NCI-H2107 (cell line): ENCODE measurements at places on chromosomes 1 and 21.

DNA sequence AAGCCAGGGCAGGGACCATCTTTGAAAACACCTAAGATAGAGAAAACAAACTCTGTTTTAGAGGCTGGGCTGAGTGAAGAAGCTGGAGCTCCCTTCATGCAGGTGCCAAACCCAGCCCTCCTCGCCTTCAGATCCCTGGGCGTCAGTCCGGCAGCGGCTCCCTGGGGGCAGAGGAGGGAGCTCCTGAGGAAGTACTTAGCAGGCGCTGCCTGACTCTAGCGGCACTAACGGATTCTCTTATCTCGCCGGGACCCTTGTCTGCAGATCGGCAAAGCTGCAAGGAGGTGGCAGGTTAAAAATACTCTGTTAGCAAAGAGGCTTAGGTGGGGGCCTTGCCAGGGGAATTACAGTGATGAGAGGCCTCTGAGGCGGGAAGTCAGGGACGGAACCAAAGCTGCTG, 79.6 kb downstream of the PLXNA2 start:
- no peak for DNase-seq

- DNase-seq, result no peak
These were observed 103.5 kb downstream of the RGS7 start for GRCh38 chr1:241253471-241253870.

GRCh38 chr1:217342105-217342504, 288.8 kb downstream of the GPATCH2 start:
- no peak for DNase-seq

- no peak for DNase-seq
These were observed at the start of gene C1orf56 for GRCh38 chr1:151047591-151047924. Gene C1orf56 (plus strand): TSS chr1:151047751. CDS start chr1:151047848, 97 bp downstream.

DNA sequence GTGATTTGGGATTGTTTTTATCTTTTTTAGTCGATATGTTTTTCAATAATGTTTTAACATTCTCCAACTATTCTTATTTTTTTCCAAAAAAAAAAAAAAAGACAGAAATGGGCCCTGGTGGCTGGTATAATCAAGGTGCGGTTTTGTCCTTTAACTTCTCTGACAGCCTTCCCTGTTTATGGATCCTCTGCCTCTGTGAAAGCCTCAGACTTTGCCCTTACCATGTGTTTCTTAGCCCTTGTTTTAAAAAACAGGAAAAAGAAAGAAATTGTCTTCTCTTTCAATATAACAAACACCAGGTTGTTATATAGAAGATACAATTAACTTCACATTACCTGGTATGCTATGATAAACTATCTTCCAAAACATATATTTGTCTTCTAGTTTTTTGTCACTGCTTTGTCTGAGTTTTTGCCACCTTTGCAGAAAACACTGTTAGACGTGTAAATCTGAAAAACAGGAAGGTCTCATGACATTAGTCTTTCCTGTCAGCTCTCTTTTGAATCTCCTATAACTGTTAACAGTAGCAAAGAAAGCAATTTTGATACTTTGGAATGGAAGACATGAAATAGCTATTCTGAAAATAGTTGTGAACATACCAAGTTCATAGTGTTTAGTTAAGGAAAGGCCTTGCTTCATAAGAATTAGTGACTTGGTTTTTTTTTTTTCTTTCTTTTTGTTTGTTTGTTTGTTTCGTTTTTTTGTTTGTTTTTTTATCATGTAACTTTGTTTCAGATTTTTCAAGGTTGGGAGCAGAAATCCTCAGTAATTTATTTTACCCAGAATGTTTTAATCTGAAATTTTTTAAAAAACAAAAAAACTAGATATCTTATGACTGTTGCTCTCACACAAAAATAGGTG, 31.7 kb upstream of the CACYBP start:
- no peak for DNase-seq

DNA sequence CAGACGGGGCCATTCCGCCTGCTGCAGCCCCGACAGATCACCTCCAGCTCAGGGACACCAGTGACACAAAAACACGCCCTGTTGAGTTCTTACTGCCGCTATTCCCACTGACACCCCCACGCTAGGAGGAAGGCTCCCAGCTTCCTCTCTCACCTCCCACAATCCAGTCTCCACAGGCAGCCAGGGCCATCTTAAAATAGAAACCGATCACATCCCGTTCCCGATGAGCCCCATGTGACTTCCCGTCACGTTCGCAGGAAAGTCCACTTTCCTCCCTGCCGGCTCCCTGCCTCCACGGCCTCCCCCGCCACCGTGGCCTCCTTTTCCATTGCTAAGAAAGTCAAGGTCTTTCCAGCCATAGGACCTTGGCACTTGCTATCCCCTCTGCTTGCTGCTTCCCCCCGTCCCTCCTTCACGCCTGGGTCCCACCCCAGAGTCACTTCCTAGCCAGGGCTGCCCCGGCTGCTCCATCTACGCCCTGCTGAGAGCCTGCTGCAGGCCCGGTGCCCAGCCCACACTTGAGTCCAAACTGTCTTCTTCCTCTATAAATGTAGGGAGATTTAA, 24.0 kb upstream of the DDOST start:
- no peak for DNase-seq

DNA sequence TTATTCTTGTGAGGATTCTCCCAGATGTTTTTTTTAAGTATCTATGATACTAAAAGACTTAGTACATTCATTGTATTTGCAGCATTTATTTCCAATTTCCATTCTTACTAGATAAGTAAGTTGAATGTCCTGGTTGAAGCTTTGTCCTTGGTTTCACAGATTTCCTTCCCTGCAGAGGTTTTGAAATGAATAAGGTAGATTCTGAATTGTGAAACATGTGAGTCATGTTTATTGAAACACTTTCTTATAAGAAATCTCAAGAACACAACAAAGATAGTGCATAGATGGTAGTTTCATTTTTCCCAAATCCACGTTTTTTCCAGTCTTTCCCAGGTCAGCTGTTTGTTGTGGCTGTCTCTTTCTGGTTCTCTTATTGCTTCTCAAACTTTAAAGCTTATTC, 24.8 kb downstream of the GABPA start:
- no peak for DNase-seq

DNA sequence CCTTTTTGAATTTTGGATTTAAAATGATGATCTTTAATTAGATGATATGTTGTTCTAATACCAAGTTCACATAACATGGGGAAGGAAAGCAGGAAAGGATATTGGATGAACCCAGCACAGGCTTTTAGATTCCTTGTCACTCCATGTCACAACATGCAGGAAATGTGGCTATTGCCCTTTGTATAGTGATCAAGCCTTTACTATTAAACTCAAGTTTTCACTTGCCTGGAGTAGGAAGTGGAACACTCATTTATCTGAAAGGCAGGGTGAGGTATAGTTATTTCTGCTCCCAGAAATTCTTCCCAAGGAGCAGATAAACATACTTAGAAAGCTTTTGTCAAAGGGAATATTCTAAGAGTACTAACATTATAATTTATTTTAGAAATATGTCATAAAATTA, 37.2 kb upstream of the BCAS2 start:
- DNase-seq, result no peak

DNA sequence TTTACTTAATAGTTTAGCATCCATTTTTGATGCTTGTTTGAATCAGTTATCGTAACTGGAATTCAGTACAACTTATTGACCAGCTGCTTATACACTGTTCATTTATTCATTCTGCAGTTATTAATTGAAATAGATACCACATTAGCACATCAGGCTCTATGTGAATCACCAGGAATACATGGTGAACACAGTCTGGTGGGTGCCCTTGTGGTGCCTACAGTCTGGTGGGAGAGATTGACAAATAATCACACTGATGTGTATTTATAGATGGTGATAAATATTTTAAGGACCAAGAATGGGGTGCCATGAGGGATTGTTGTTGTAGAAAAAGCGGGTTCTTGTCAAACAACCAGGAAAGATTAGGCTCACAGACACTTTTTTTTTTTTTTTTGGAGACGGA, 87.6 kb downstream of the ZFYVE9 start:
- DNase-seq, result no peak

- no peak for DNase-seq
These were observed 40.4 kb downstream of the ATP1A1 start for GRCh38 chr1:116413414-116413813.

- DNase-seq, result no peak
These were observed 9.7 kb downstream of the OR2B11 start for GRCh38 chr1:247448107-247448791.

DNA sequence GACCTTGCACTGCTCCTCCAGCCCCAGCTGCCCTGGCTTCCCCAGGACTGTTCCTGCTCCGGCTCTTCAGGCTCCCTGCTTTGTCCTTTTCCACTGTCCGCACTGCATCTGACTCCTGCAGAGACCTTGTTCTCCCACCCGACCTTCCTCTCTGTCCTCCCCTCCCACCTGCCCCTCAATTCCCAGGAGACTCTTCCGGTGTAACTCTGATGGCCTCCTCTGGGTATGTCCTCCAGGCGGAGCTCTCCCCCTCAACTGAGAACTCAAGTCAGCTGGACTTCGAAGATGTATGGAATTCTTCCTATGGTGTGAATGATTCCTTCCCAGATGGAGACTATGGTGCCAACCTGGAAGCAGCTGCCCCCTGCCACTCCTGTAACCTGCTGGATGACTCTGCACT, 550 bp downstream of the ACKR1 start:
- no peak for DNase-seq

DNA sequence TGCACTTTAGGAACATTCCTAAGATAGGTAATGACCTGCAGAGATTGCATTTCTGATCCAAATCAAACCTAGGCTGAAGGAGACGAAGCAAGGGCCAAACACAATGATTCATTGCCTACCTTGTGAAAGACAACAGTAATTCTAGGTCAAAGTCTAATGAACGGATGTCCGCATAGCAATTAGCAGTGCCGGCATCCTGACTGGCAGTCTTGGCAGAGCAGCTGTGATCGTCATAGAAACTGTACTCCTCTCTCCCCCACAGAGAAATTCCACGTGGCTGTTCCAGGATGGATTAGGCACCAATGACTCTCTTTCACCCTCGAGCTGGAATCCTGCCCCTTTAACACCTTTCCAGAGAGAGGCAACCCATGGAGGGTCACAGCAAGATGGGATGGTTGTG, 28.9 kb upstream of the VAV3 start:
- DNase-seq, result no peak

- no peak for DNase-seq
These were observed 27.2 kb downstream of the CTTNBP2NL start for GRCh38 chr1:112423207-112423606.

DNA sequence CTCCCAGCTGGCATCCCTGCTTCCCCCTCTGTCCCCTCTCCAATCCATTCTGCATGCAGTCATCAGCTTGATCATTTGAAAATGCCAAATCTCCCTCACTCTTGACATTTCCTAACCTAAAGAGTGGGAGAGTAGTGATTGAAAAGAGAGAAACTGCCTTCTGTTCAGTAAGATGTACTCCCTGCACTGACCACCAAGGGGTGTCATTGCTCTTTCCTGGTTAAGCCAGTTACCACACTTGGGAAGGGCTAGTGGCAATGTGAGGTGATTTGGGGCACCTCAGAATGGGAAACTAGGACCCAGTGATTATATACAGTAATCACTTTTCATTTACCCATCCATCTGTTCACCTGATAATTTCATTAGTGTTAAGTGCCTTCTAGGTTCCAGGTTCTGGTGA, 6.9 kb upstream of the TMEM269 start:
- peak; percentile 11 for DNase-seq

- no peak for DNase-seq
These were observed 8.5 kb downstream of the NUAK2 start for GRCh38 chr1:205312866-205313562.

GRCh38 chr1:218865591-218865990, 308.1 kb upstream of the LYPLAL1 start:
- DNase-seq, result no peak

GRCh38 chr1:243667591-243667990, 182.5 kb downstream of the AKT3 start:
- DNase-seq, result no peak

DNA sequence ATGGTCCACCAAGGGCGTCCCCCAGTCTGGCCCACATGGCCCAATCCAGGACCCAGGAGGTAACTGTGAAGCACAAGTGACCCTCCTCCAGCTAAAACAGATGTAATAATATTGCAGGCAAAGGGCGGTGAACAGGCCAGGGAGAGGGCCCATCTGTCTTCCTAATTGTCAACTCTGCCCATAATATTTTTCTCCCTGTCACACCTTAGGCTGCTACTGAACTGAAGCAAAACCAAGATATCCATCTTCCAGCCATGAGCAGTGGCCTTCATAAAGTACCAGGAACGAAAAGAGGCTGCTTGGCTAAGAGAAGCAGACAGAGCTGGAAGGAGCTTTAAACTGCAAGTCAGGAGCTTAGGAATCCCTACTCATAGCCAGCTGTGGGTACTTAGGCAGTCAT, 3.1 kb downstream of the KANK4 start:
- DNase-seq, result no peak

DNA sequence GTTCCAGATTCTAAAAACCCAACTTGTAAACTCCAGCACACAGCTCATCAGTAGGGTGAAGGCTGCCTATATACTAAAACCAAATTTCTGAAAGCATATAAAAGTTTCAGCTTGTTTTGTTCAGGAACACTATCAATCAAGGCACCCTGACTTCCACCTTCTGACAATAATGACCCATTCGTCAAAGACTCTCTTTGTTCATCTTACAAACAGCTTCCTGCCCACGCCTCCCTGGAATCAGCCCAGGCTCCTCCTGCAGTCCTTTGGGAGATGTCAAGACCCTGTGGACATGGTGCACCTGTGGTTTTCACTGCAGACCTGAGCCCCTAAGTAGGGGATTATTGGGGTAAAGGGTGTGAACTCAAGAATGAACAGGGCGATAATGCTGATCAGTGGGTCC, 178.9 kb upstream of the CAMK1G start:
- no peak for DNase-seq

DNA sequence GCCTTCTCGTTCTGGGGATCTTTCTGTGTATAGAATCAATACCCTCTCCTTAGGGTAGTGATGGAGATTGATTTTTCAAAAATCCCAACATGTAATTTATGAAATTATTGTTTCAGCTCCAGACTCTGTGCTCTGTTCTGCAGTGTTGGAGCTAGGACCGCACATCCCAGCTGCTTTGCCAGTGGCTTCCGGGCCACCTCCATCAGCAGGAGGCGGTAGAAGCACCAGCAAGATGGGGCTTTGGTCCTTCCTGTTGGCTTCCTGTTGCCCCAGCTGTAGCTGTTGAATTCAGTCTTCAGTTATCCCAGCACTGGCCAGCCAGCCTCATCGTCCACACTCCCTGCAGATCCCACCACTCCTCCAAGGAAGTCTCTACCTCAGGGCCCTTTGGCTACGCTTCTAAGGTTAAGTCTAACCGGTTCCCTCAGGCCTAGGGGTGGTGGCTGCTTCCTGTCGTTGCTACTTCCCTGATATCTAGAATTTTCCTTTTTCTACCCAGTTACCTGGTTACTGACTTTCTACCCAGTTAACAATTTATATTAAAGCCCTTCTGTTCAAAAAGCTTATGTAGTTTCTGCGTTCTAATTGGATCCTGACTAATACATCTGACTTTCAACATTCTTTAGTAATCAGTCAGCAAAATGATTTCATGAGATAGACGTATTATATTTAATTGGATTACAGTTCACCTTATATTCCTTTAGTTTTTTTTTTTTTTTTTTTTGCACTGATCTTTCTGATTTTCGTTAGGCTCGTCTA, 24.6 kb downstream of the GALNT2 start:
- DNase-seq, result no peak

GRCh38 chr1:18807334-18808063, 52.0 kb downstream of the TAS1R2 start:
- DNase-seq, result no peak
